Stimulated activated CD4-positive, alpha-beta T cell treated with anti-CD3 and anti-CD28 coated beads, Interleukin-15, amount 100 ng/mL, for 48 hours (primary cell): ENCODE measurements at places on chromosomes 5 and 9.

DNA sequence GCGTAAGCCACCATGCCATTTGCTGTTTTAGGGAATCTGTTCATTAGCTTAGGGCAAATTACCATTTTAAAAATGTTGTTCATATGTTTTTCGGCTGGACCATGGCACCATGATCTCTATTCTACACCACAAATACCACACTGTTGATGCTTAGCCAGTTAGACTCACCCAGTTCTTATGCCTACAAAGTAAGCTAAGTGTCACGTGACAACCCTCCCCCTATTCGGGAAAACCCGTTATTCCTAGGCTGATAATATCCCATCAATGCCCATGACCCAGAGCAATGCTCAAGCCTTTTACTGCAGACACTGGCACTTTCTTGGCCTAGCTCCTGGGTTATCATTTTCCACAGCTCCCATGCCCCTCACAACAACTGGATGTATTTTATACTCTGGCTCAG, 280.3 kb upstream of the KLF9 start:
- DNase-seq: no peak

DNA sequence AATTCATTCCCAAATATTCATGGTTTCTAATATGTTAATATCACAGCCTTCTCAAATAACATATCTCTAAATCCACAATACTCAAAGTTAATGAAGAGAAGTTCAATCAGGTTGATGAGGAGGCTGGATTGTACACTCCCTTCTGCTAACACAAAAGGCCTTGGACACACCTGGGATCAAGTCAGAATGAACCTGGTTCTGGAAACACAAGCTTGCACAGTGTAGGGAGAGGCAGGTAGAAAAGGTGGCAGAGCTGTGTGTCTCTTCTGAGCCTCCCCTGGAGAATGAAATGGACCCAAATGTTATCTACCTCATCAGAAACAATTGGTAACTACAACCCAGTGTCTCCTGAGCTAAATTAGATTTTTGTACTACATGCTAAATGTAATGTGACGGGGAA, 40.7 kb upstream of the FBP1 start:
- DNase-seq: no peak

GRCh38 chr5:176365351-176366231, at the start of gene ARL10:
ARL10 (plus strand) TSS chr5:176365487; CDS start chr5:176365564, 77 bp downstream.
- DNase-seq: peak; percentile 33

GRCh38 chr5:158450751-158451171, 591.8 kb upstream of the CLINT1 start:
- DNase-seq: no peak

DNA sequence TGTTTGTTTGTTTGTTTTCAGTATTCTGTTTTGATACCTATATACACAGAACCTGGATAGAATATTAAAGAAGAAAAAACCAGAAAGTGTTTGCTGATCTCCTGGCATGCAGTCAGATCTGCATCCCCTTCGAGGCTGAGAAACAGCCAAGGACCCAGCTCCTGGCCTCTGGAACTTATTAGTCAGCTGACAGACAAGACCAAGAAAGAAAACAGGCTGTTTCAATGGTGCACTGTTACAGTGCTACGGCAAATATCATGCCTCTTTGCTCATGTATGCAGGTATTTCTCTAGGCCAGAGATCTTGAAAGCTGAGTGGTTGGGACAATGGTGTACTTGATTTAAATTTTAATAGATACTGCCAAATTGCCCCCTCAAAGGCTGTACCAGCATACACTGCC, 95.0 kb downstream of the C5orf15 start:
- DNase-seq: no peak
